HFFc6 (cell line): ENCODE measurements at places on chromosomes 1 and 21.

- DNase-seq, result peak; percentile 77
Observed at GRCh38 chr21:28822486-28823335, 170.0 kb downstream of the LTN1 start.

DNA sequence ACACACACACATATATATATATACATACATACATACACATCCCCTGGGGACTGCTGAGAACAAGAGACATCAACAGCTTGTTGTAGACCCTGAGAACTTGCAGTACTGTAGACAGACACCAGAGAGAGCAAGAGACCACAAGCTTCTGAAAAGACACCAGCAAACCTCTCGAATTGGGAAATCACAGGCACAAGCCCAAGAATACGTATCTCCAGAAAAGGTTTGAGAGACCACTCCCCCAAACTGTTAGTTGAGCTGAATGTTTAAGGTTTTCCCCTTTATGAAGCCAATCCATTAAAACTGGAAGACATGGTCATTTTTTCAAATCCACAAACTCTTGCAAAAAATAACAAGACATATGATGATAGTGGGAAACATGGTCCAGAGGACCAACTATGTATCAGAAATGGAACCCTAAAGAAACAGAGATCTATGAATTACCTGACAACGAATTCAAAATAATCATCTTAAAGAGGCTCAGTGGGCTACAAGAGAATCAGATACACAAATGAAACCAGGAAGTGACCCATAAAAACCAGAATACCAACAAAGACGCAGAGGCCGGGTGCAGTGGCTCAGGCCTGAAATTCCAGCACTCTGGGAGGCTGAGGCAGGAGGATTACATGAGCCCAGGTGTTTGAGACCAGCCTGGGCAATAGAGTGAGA is 45.1 kb downstream of the SLC2A1 start:
- DNase-seq, result peak; percentile 78

DNA sequence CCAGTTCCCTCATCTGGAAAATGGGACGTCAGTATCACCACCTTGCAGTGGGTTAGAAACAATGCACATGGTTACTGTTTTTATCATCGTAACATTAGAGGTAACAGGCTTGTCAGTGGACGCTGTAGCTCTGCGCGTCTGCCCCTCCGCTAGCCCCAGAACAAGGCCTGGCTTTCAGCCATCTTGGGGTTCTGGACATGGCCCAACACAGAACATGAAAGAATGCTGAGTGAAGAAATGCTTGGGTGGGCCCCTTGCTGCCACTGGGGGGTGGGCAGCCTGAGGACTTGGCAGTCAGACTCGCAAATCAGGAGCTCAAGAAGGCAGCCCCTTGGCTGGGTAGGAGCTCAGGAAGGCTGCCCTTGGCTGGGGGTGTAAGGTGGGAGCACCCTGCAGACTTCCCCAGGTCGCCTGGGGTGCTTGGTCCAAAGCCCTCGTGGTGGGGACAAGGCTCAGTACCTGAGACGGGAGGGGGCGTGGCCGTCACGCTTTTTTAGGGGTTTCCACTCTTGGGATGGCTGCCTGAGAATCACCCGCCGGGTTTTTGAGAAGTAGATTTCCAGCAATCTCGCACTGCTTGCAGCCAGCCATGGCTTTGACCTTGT is 51.7 kb downstream of the SLC37A1 start:
- DNase-seq, result no peak

DNA sequence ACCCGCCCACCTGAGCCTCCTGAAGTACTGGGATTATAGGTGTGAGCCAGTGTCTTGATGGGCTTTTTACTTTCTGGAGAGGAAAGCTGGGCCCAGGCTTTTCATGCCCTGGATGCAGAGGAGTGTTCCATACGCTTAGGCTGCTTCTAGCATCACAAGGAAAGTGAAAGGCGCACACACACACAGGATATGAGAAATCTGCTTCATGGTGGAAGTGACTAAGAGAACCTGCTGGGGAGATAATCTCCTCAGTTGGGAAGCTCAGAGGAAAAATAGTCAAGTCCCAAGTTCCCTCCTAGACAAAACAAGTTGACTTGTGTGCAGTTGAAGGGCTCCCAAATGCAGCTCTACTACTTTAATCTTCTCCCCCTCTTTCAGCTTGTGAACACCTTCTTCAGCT is 2.2 kb downstream of the NUDC start:
- peak; percentile 28 for DNase-seq

DNA sequence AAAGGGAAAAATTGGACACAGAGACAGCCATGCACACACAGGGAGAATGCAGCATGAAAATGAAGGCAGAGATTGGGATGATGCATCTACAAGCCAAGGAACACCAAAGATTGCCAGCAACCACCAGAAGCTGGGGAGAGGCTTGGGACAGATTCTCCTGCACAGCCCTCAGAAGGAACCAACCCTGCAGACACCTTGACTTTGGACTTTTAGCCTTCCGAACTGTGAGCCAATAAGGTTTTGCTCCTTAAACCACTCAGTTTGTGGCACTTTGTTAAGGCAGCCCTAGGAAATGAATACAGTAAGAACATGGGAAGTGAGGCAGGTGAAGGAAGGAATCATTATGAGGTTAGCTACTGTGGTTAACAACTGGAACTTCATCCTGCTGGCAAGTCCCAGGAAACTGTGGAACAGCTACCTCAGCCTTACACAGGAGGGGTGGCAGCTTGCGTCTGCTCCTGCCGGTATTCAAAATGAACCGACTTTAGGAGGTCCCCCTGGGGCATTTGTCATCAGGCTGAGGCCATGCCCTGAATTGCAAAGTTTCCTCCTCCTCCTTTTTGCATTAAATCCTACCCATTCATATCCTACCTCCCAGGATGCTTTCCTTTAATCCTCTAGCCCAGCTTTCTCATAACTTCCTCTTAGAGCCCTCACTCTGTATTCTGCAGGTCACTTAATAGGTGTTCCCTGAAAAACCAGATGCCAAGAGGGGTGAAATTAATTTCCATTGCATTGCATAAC is 15.4 kb downstream of the CD247 start:
- no peak for DNase-seq

GRCh38 chr1:234243521-234244260 is 129.6 kb upstream of the COA6 start:
- DNase-seq, result no peak

DNA sequence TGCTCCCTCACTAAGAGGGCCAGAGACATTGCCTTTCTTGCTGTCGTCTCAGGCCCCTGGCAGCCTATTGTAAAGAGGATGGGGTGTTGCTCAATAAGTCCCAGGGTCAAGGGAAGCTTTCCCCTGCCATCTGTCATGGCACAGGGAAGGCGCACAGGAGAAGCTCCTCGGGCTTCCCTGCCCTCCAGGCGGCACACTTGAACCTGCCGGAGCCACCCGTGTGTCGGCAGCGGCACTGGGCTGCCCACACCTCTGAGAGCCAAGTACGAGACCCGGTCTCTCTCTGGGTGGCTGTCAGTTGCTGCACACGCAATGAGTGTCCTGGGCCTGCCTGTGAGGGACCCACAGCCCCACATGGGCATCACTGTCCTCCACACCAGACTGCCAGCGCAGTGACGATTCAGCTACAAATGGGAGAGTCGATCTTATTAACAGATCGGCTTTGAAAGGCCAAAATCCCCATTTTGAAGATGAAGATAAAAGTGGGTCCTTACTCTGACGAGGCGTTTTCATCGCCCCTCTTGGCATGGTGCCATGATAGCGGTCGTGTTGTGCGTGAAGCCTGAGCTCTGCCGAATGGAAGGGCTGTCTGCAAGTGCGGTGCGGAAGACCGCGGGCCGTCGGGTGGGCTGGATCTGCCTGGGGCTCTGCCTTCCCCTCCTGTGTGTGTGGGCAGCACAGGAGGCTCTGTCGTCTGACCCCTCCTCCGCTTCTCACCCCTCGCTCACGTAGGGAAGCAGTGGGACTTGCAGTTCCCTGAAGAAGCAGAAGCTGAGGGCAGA is 29.2 kb upstream of the PDXK start:
- no peak for DNase-seq

DNA sequence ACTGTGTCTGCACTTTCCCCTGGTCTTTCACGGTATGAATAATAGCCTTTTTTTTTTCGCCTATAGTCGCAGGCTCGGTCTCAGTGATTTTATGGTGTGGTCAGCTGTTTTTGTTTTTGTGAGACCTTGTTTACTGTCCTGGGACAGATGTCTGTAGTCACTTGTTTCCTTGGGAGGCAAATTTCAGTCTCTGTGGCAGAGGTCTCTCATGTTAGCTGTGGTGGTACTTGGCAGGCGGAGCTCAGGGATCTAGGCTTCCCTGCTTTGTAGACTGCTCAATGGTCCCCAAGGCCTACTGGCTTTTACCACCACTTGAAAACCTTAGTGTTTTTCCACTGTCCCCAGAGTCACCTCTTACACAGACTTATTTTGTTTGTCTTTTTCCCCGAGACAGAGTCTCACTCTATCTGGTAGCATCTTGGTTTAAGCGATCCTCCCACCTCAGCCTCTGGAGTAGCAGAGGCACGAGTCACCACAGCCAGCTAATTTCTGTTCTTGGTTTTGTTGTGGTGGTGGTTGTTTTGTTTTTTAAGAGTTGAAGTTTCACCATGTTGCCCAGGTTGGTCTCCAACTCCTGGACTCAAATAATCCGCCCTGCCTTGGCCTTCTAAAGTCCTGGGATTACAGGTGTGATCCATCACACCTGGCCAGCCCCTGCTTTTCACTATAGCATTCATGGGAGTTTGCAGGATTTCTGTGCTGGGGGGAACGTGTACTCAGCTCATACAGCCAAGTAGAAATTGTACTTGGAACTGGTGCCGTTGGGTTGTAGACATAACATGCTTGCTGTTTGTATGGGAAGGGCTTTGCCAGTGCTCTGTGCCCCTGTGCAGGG is 10.3 kb downstream of the RNU1-2 start:
- DNase-seq, result peak; percentile 76

DNA sequence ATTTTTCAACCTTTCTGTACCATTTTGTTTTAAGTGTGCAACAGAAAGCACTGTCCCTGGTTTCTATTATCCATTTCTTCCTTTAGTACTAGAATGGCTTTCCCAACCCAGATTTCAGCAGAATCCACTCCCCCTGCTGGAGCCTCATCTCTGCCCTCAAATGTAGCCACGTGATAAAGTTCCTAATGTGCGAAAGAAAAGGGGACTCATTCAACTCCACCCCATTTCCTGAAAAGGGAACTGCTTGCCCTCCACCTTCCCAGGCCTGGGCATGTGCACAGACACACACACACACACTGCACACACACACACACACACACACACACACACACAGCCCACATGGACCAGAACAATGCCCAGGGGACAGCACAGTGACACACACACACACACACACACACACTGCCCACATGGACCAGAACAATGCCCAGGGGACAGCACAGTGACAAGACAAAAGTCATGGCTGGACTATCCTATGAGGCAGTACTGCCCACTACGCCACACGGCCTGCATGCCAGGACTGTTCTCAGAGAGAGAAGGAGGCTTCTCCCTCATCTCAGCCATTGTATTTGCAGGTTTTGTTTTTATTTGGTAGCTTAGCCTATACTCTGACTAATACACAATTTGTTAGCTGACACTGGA is 33.2 kb downstream of the PACC1 start:
- DNase-seq, result no peak

GRCh38 chr1:13945856-13946255 is 245.9 kb downstream of the PRDM2 start:
- DNase-seq, result no peak

- no peak for DNase-seq
Observed at GRCh38 chr1:10835822-10836421, 39.5 kb upstream of the CASZ1 start.

GRCh38 chr1:59071289-59071688 is 225.6 kb upstream of the FGGY start:
- no peak for DNase-seq

DNA sequence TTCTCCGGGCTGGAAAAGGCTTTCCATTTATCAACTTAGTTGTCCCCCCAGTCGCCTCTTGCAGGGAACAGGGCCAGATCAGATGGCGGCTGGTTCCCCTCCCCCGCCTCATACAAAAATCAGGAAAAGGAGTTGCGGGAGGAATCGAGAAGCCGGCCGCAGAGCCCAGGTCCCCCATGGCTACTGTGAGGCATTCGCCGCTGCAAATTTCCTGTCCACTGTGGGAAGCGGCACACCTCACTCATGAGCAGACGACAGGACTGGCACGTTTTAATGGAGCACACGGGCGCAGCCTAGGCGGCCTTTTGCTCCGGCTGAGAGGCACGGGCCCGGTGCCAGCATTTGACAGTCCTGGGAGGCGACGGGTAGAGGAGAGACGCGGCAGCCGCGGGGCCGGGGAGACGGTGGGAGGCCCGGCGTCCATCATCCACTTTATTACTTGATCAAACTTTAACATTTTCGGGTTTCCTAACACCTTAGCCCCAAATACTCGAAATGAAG is 1.1 kb downstream of the GNG4 start:
- DNase-seq, result no peak

DNA sequence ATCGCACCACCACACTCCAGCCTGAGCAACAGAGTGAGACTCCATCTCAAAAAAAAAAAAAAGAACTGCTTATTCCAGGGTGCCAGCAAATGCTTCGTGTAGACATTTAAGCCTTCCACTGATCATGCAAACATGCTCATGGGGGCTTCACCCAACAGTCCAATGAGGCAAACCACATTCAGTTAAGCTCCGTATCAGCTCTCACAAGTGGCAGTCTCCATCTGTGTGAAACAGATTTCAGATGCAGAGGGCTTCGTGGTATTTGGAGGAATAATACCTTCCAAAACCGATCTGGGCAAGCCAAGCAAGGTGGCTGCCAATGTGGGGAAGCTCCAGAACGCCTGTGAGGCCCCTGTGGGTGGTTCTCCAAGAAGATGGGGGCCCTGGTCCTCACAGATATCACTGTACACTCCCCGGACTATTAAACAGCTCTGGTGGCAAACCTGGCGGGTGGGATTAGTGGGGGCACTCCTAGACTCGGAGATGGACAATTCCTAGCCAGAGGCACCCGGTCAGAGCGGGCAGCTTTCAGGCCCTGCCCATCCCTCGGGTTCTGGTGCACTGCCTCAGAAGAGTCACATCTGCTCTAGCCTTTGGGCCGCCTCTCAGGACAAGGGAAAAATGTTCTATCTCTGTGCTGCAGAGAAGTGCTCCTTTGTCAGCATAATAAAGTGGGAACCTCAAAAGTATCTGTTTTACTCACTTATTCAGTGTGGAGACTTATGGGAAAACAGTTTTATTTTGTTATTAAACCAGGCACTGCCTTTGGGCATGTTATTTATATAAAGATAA is 10.2 kb downstream of the CREG1 start:
- DNase-seq, result no peak

GRCh38 chr1:87942165-87942564 is 613.5 kb downstream of the LMO4 start:
- DNase-seq, result peak; percentile 36

- DNase-seq, result no peak
Observed at GRCh38 chr1:220347654-220348175, 75.5 kb upstream of the RAB3GAP2 start.

DNA sequence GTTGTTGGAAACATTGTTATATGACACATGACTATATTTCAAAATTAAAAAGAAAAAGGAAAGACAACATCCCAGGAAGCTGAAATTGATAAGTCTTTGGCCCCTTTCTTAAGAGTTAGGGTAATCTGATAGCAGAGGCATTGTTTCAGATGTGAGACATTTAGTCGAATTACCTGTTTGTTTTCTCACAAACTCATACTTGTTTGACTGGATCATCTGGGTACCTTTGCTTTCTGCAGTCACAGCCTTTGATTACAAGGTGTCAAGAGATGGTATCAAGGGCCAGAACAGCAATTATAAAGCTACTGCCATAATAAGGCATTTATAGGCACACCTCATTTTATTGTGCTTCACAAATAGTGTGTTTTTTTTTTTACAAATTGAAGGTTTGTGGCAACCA is 136.3 kb downstream of the DUSP10 start:
- DNase-seq, result no peak
